Stimulated activated CD8-positive, alpha-beta memory T cell treated with anti-CD3 and anti-CD28 coated beads, Interleukin-4, amount 100 ng/mL, for 1 hour (primary cell): ENCODE measurements at places on chromosomes 5 and 9.

GRCh38 chr9:122857815-122858214 lies 29.4 kb upstream of the PDCL start:
- no peak for DNase-seq

- DNase-seq, result no peak
These were observed 165.3 kb upstream of the FBXL7 start for GRCh38 chr5:15334551-15335266.

DNA sequence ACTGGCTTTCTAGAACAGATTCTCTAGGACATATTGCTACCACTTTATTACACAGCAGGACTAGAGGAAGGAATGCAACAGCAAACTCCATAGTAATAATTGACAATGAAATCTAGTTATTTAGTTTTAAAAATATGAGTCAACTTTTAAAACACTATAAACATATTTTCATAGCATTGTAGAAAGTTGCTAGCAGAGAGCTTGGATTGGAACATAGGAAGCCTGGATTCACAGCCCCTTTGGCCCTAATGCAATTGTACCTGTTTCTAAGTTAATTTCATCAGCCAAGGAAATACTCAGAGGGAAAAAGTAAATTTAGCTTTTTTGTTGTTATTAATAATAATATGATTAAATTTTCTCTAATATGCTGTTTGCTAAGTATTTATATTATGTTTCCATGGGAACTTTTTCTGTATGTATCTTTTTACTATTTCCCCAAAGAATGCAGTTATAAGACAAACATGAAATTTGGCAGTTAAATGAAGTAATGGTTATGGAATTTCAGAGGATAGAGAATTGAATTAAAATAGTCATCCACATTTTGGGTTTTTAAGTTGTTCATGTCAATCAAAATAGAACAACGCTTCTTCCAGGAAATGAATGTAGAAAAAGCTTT lies 45.6 kb downstream of the VCAN start:
- no peak for DNase-seq

GRCh38 chr5:14396737-14397136 lies 184.9 kb upstream of the OTULINL start:
- no peak for DNase-seq

- no peak for DNase-seq
These were observed 5.0 kb upstream of the SLC34A1 start for GRCh38 chr5:177378884-177379883.

- DNase-seq, result no peak
These were observed 19.6 kb downstream of the TCERG1 start for GRCh38 chr5:146466521-146467349.

GRCh38 chr9:117491491-117491890 lies 76.6 kb upstream of the ASTN2 start:
- DNase-seq, result no peak

- no peak for DNase-seq
These were observed 68.1 kb upstream of the ERBIN start for GRCh38 chr5:65858316-65858715.

DNA sequence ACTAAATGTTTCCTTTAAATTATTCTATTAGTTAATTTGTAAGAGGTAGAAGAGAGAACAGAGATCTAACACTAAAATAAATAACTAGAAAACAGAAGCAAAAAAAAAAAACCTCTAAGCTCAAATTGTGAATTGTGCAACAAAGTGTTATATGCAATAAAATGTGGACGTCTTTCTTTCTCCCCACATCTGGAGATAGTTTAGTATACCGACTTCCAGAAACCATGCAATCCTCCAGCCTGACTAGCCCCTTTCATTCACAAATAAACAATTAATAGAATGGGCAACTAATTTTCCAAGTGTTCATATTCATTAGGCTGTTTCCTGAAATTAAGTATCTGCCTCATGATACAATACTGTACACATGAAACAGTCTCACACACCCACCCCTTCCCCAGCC lies 258.5 kb downstream of the BNC2 start:
- no peak for DNase-seq

DNA sequence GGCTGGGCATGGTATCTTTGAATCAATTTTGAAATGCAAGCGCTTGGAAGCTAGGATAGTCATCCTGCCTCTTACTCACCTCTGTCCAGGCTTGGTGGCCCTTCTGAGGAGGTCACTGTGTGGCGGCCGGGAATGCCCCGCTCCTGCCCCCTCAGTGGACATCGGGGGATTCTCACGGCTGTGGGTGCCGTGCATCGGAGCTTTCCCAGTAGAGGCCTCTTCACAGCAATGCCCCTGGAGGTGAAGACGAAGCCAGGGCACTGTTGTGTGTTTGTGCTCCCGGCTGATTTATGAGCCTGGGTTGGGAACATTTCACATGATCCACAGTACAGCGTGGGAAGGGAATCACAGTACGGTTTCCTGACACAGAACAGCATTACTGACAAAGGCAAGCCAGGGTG lies 147.5 kb downstream of the NXNL2 start:
- no peak for DNase-seq

DNA sequence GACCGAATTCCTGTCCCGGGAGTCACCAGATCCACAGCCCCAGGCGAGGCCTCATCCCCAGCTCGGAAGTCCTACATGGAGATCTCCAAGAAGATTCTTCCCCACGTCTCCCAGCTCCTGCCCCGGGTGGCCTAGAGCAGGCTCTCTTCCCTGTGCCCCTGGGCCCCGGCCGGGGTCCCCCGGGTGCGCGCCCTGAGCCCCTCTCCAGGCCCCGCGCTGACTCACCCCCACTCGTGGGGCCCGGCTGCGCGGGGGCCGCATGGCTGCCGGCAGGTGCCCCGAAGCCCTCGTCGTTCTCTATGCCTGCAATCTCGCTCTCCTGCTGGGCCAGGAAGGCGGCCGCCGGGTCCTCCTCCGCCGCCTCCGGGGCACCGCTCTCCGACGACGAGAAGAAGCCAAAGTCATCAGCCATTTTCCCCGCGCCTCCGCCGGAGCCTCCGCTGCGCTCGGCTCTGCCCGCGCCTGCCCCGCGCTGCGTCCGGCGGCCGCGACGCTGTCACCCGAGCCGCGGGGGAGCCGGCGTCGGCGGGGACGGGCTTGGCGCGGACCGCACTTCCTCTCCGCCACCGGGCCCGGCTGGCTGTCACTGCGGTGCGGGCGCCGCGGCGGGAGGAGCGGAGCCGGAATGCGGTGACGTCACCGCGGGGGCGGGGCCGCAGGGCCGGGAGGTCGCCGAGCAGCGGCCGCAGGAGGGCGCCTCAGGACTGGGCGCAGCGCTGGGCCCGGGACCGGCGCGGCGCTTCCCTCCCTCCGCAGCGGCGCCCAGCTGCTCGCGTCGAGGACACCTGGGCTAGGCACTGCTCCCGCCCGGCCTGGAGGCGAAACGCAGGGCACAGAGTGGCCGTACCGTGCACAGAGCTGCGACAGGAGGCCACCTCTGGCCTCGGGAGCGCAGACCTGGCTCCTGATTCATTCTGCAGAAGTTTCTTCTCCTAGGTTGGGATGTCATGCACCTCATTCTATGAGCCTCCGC lies at the start of gene CLTB:
CLTB (minus strand) TSS at position 588 of the 973 bp plus-strand sequence; CDS start at position 412, 176 bp downstream.
- DNase-seq, result peak; percentile 83

DNA sequence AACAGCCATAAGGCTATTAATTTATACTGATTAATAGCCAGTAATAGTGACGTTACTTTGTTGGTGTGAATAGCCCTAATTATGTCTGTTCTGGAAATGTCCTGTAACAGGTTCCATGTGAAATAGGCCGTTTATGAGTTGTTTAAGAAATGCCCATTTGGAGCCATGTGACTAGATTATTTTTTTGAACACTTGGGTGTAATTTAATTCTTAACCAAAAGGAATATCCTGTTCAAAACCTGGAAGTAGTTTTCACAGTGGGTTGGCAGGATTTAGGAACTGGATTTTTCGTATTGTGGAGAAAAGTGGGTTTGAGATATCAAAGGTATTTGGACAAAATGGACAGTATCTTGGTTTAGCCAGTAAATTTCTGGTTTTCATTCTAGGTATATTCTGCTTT lies 1.3 kb downstream of the TENT2 start:
- no peak for DNase-seq

DNA sequence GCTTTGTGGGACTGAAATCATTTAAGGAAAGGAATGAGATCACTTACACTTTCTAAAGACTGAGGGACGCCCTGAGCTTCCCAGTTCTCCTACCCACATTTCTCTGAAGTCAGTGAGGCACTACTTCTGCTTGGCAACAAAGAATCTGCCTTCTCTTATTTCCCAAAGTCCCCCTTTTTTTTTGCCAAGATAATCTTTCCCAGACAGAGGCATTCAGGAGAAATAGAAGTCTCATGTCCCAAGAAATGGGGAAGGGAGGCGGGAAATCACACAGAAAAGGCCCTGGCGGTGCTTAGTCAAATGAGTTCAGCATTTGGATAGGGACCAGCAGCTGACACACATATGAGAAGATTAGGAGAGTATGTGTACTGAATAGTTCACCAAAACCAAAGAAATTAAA lies 159.7 kb downstream of the MUSK start:
- DNase-seq, result no peak

DNA sequence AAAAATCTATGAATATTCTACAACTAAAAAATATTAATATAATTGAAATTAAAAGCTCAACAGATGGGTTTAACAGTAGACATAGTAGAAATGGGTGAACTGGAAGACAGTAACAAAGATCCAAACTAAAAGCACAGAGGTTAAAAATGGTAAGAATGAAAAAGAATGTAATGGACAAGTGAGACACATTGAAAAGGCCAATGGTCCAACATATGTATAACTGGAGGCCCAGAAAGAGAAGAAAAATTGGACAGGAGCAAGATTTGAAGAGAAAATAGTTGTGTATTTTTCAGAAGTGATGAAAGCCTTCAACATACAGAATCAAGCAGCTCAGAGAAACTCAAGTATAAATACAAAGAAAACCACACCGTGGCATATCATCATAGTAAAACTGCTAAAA lies 58.6 kb downstream of the PCDHGC5 start:
- DNase-seq, result no peak

GRCh38 chr9:88746029-88746742 lies 211.2 kb downstream of the NXNL2 start:
- no peak for DNase-seq

DNA sequence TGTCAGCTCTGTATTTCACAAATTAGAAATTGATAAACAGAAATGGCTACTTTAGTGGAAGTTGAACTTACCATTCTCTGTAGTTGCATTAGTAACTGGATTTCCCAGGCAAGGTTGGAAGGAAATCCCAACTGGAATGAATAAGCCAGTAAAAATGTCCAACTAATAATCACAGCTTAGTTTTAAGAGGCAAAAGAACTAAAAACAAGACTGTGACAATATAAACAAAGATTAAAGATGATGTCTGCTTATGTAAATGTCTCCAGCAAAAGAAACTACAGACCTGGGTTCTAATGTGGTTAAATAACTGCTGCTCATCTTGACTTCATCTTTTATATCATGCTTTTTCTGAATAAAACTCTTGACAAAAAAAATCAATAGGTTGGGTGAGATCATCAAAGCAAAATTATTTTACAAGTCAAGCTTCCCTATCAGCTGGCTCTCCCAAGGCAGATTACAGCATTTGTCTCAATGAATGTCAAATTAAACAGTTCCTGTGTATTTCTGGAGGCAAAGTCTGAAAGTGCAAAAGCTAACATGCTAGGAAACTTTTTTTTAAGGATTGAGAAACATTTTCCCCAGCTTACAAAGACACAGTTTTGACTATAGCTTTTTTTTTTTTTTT lies 62.3 kb upstream of the HMHB1 start:
- no peak for DNase-seq

DNA sequence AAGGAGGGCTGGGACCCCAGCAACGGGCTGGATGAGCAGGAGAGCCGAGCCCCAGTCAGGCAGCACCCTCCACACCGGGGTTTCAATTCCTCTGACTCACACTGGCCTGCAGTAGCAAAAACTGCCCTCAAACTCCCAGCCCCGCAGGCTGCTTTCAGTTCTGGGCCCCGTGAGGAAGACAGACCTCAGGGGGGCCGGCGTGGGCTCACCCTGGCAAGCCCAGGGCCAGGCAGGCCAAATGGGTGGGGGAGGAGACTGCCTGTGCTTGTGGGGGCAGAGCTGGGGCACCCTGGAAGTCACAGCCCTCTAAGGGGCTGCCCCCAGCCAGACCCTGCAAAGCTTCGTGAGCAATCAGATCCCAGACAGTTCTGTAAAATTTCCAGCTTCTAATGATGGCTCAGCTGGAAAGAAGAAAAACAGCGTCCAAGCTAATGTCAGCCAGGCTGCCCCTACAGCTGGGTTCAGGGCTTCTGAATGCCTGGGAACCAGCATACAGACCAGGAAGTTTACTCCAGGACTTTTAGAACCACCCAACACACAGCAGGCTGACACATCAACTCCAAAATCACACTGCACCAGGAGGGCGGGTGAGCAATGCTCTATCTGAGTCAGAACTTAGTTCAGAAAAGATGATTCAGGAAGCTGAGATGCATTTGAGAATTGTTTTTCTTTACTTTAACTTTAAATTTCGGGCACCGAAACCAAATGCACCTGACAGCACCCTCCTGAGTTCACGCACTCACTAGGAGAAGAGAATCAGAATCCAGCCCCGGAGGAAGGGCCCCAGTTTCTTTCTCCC lies 34.7 kb downstream of the LPCAT1 start:
- DNase-seq, result no peak

- no peak for DNase-seq
These were observed 111.7 kb downstream of the ESM1 start for GRCh38 chr5:54873691-54874090.

DNA sequence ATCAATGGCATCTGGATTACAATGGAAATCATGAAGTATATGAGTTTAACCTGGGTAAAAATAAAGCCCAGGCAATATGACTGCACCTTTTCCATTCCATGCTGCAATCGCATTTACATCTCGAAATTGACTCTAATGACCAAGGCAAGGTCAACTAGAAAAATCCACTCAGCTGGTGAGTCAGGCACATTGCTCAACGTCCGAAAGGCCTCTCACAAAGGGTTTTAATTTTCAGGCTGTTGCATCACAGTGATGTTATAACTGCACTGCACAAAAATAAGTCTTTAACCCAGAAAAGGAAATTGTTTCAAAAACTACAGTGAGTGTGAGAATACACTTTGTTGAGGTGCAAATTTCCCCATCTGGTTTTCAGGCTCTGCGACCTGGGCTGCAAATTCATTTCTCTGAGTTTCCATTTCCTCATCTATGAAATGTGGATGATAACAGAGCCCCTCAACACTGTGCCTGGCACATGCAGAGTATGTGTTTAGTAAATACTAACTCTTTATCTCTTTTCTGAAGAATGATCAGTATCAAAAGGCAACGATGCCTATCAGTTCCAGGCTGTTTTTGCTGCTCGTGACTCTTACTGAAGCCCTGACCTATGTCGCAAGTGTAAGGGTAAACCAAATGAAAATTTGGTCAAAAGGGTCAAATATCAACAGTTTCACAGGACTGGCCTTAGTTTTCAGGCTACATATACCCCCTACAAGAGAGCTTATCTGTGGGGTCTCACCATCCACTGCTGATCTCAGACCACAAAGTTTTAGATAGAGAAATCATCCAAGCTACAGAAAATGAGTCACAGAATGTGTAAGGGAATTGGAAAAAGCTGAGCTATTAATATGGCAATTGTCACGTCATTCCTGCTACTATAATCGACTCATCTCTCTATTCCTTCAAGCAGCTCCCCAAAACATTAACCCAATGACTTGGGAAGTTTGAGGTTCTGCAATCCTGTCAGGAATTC lies 4.1 kb downstream of the NFIL3 start:
- no peak for DNase-seq

DNA sequence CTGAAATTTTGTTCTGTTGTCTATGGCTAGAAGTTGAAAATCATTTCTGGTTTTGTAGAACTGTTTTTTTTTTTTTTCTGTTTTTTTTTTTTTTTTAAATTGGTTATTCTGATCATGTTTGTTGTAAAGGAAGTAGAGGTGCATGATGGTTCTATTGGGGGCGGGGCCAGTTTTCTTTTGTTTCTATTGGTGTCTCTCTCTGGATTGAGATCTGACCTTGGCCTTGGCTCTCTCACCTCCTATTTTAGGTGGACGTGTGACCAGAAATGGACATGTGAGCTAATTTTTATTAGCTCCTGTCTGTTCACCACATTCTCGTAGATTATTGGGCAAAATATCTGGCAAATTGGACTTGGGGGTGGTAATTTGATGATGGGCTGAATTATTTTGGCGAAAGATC lies 3.2 kb downstream of the ZNF618 start:
- no peak for DNase-seq
